AG04450 (cell line): ENCODE measurements at places on chromosomes 13 and 19. TPM values are rescaled to one million over a fixed set of nuclear protein-coding genes. Genes with fewer than 3 reads are reported as not detected.

The CEACAM8 gene
- polyA plus RNA-seq, result not detected in 2 replicates

The CYP2A6 gene
- not detected in 2 replicates for polyA plus RNA-seq

- DNase-seq, result no peak
Measured at GRCh38 chr13:102195566-102196462, 206.0 kb downstream of the FGF14 start.

DNA sequence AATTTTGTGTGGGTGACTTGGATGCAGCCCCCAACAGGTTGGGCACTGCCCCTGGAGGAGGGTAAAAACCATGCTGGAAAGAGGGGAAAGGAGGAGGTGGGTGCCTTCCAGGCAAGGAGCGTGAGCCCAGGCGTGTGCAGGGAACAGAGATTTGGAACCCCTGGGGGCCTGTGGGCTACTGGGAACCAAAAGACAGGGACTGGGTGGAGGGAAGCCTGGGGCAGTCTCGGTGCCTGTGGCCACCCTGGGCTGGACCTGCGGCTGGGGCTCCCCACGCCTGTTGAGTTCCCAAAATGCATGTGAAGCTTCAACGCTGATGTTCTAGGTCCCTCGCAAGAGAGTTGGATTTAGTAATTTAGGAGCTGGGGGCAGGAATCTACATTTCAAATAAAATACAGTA is 24.8 kb downstream of the GGACT start:
- no peak for DNase-seq

- DNase-seq, result no peak
Measured at GRCh38 chr19:38932425-38933179, 1.9 kb downstream of the MRPS12 start.

- no peak for DNase-seq
Measured at GRCh38 chr13:43132257-43132656, 108.9 kb downstream of the DNAJC15 start.

- DNase-seq, result no peak
Measured at GRCh38 chr13:111893607-111894443, 173.1 kb upstream of the SOX1 start.

DNA sequence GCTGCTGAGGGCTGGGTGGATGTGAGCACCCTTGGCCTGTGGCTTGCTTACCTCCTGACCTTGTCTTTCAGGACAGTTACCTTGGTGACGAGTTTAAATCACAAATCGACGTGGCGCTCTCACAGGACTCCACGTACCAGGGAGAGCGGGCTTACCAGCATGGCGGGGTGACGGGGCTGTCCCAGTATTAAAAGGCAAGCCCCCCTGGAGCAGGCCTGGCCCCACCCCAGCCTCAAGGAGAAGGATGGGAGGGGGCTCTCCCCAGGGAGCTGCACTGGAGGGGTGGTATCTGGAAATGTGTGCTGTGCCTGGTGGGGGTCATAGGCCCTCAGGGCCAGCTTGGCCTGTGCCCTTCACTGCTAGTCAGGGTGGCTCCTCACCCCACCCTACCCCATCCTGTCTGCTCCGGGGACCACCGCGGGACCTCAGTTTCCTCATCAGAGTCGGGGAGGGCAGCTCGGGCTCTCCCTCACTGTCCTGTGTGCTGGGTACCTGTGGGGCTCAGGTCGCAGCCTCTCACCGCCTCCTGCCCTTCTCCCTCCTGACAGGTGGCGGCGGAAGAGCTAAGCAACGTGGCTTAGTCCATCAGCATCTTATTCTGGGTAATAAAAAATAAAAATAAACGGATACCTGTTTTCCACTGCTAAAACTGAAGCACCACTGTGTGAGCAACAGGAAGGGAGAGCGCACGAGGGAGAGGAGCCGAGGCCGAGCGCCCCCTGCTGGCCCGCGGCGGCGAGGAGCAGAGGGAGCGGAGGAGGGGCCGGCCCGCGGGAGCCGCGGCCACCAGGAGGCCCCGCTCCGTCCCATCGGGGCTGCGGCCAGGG is 29.8 kb downstream of the CERS1 start:
- no peak for DNase-seq

GRCh38 chr13:37257051-37257450 is 151.6 kb upstream of the CSNK1A1L start:
- no peak for DNase-seq

DNA sequence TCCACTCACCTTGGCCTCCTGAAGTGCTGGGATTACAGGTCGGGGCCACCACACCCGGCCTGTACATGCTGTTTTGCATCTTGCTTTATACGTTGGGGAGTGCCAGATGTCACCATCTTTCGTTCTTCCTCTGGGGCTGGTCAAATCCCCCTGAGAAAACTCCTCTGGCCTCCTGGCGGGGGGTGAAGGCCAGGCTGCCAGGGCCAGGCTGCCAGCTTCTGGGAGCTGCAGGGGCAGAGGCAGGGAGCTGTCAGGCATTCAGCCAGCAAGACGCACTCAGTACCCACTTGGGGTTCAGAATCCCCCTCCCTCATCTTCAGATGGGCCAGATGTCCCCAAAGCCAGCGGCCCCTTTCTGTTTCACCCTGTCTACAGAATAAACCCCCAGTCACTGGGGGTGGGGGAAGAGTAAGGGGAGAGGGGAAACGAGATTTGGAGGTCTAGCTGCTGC is 16.1 kb downstream of the ZSWIM9 start:
- no peak for DNase-seq

DNA sequence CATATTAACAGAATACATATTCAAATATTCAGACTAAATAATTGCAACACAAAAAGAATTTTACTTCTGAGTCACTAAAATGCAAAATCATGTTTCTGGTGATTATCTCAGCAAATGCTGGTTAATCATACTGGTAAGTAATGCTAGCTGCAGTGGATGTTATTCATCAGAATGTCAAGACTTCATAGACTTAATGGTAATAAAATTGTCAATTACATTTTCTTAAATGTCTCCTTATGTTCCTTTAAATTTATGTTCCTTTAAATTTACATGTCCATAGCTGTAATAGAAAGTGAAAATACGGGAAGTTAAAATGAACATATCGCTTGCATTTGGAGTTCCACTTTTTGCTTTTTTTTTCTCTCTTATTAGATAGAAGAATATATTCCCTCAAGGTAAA is 853.0 kb downstream of the SLITRK6 start:
- no peak for DNase-seq

DNA sequence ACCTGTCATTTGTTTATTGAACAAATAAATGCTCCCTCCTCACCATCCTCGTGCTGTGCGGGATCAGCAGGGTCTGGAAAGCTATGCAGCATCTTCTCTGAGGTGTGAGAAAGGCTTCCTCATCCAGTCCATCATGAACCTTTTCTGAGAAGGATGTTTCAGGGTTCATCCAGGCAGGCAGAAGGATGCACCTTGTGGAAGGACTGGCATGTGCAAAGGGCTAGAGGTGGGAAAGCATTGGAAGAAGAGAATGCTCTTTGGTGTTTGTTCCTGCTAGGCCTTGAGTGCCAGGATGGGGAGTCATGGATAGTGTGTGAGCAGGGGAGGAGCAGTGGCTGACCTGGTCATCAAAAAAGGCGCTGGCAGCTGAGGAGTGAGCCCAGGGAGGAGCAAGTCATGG is 6.6 kb downstream of the PALM start:
- DNase-seq, result no peak
